ENCODE measurements at places on chromosomes 2 and 18.
A peak's percentile ranks its signal among the peaks of the same experiment; 100 is the strongest.

DNA sequence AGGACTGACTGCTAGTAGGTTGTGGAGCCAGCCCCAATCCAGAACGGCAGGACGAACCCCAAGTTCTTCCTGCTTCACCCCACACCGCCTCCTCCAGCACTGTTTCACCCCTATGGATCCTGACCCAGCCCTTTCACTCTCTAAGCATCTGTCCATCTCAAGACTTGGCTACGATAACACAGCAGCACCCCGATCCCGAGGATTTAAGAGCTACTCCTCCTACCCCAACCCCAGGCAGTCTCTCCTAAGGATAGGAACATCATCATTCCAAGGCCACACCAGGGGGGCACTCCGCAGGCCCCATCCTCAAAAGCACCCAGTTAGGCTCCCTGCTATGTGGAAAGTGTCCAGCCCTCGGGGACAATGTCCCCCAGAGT lies 645 bp downstream of the KCTD18 start:
- DNase-seq, result peak; percentile 21

DNA sequence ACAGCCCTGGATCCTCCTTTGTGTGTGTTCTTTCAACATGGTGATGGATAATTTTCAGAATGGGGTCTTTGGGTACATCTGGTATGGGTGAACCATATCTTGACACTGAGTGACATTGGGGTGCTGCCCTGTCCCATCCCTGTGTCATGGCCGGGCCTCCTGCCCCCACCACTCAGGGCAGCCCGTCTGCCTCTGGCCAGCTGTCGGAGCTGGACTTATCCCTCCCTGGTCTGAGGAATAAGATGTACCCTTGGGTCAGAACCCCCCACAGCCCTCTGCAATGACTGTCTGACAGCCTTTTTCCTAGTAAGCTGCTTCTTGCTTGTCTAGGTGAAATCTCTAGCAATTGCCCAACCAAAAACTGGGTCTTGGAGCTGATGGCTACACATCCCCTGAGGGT lies 142.9 kb downstream of the SH3RF3 start:
- DNase-seq, result no peak

- no peak for DNase-seq
Observed at GRCh38 chr18:38353149-38353548, 787.6 kb upstream of the CELF4 start.

GRCh38 chr2:144759746-144760145 lies 239.8 kb upstream of the ZEB2 start:
- DNase-seq, result no peak

DNA sequence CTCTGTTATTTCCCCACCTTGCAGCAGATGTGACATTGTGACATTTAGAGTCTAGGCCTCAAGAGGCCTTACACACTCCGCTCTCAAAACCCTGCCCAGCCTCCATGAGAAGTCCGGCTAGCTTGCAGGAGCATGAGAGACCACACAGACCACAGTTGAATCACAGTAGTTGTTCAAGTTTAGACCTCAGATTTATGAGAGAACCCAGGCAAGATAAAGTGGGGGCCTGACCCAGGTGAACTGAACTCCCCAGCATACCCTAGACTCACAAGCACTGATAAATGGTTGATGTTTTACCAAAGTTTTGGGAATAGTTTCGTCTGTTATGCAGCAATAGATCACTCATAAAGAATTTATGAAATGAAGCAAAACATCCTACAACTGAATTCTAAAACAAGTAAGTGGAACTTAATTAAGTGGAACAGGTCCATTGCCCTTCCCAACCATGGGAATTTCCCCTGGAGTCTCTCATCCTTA lies 4.7 kb upstream of the STAT1 start:
- DNase-seq, result no peak

DNA sequence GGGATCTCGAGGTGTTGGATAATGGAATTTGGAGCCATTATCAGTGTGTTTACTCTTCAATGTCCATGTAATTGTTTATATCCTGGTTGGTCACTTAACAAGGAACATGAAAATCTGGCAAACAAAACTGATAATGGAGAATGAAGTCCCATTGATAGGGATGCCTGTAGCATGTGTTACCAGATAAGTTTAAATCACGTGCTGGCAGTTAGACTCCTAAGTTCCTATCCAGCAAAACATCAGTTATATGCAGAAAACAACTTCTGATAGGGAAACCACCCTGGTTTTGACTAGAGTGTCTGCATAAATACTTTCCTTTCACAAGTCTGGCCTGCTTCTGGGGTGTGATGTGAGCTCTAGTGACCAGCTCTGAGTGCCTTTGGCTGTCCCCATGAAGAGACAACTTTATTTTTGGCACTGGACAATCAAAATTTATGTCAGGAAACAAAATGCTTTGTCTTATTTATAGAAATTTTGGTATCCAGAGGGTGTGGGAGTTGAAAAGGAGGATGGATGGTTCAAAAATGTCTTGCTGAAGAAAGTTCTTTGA lies 82.0 kb downstream of the FHOD3 start:
- no peak for DNase-seq

GRCh38 chr2:144834998-144835633 lies 315.2 kb upstream of the ZEB2 start:
- no peak for DNase-seq

GRCh38 chr18:60698901-60699300 lies 326.3 kb upstream of the MC4R start:
- no peak for DNase-seq

DNA sequence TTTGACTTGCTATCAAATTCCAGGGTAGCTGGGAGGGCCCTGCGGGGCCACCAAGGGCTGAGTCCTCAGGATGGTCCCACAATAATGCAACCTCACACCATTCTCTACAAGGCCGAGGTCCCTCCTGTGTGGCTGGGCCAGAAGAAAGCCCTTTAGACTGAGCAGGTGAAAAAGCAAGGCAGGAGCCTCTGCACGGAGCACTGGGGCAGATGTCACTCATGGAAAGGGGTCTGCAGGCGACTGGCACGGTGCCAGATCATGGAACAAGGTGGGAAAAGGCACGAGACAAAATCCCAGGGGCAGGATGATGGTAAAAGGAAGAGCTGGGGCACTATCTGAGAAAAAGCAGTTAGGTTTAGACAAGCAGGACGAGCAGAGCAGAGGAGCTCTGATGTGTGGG lies 16.1 kb downstream of the HJURP start:
- DNase-seq, result no peak

DNA sequence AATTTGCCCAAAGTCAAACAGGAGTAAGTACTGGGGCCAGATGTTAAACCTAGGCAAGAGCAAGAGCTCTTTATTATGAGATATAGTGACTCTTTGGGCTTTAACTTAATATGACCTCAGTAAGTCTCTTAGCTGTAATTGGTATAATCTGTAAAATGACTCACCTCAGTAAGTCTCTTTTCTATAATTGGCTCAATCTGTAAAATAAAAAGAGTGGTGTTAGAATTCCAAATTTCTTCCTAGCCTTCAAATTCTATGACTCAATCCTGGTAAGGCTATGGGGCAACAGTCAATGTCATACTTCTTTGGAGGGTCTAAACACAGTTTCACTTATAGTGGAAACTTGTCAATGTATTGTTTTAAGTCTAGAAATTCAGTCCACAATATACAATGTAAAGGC lies 1608.9 kb upstream of the PIK3C3 start:
- DNase-seq, result no peak

GRCh38 chr2:24676493-24676892 lies 116.7 kb downstream of the PTRHD1 start:
- no peak for DNase-seq

DNA sequence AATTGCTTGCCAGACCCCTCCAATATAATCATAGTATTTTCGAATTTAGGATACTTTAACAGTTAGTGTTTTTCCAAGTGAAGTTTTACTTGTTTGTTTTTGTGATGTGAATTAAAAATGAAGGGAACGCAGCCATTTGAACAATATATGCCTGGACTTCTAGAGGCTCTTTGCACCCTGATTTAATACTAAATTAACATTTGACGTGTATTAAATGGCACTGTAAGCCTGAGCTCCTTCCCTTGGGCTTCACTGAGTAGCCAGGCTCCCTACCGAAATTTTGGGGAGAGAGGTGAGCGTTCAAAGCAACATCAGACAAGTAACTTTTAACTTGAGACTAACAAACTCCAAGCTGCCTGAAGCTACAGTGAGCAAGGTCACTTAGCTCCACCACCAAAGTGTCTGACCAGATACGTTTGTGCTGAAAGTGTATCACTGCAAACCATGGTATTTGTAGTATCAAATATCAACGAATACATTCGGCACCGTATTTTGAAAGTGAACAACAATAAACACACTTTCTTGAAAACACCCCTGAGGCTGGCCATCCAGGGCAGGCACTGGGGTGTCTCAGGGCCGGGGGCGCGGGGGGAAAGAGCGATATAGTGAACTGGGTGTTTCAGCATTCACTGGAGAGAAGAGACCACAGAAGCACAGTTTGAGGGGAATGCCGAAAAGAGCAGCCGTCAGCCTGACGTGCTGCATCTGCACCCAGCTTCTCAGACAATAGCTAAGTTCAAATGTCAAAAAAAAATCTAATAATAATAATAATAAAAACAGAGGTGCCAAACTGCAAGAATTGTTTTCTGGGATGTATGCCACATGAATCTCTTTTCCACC lies 7.7 kb upstream of the POU3F3 start:
- DNase-seq, result peak; percentile 67

- DNase-seq, result no peak
Observed at GRCh38 chr2:40751981-40752380, 300.1 kb upstream of the SLC8A1 start.

GRCh38 chr2:195612611-195613495 lies 44.2 kb upstream of the SLC39A10 start:
- no peak for DNase-seq

- no peak for DNase-seq
Observed at GRCh38 chr2:9945596-9945995, 5.9 kb upstream of the GRHL1 start.

DNA sequence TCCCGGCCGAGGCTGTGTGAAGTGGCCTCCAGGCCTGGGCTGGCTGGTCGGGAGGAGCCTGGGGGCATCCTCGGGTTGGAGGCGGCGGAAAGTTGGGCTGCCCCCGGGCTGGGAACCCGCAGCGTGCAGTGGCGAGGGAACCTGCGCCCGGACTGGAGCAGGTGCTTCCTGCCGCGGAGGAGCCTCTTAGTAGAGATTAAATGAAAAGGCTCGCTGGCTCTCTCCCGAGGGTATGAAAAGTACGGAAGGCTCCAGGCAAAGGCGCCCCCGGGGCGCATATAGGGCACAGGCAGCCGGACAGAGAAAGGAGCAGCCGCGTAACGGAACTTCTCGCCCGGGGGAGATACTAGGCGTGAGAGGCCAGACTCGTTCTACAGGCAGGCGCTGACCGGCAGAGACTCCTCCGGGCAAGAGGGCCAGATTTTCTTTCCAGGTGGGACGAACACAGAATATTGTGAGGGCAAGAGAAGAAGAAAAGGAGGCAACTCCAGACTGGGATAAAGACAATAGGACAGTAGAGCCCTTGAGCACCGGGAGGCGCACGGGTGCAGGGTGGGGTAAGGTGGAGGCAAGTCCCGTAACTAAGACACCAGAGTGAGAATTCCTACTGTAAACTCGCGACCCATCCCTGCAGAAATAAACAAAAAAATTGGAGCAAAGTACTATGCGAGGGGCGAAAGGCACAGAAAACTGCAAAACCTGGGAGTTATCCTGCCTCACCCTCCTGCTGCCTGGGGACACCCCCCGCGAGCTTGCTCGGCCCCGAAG lies 816 bp downstream of the CDH2 start:
- peak; percentile 48 for DNase-seq

- DNase-seq, result no peak
Observed at GRCh38 chr2:169384816-169385215, 22.5 kb upstream of the LRP2 start.

DNA sequence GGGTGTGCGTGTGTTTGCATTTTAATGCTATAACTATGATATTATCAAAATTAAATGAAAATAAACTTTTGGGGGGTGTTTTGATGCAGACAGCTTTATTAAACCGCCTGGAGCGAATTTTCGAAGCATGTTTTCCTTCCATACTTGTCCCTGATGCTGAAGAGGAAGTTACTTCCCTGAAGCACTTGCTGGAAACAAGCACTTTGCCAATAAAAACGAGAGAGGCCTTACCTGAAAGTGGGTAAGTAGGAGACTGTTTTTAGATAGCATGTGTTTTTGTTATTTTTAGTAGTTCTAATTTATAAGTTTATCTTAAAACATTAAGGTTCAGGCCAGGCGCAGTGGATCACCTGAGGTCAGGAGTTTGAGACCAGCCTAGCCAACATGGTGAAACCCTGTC lies 43.3 kb downstream of the AFTPH start:
- no peak for DNase-seq

DNA sequence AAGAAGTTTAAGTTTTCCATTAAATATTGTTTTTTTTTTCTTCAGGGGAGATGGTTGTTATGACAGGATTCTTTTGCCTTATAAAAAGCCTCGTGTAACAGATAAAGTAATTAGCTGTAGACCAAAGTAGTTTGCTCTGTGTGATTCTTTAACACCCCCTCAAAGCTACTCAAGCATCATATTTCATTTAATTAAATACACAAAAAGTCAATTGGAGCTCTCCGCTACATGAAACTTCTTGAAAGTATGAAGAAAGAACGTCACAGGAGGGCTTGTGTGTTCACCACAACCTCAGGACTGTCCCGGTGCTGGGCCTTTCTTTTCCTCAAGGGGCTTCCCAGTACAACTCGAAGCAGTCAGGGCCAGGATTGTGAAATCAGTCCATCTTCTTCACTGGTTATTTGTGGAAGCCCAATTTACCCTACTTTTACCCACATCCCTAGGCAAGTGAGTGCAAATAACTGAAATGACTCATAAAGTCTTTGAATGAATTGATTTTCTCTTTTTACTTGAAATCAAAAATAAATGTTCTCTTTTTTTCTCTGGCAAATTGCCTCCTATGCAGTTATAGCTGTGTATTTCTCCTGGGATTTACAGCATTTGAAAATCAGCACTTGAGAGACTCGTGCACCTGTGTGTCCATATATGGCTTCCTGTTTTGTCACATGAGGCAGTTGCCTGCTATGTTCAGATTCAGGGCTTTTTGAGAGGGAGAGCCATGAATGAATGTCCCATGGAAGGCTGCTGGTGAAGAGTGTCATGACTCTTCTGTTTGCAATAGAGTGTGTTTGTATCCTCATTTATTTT lies 48.6 kb downstream of the LINC00305 start:
- DNase-seq, result no peak

DNA sequence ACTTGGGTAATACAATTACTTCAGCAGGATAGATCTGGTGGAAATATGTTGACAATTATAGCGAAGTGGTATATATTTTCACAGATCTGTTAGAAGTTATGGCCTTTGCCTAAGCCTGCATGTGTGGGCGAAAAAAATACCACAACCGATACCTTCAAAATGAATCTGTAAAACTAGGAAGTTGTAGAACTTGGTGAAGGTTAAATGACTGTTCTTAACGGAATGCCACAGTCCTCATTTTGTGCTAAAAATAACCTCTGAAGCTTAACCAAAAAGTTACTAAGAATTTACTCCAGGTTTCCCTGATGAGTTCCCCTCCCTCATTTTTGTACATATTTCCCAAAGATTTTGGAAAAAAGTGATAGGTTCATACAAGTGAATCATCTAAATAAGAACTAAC lies 550.7 kb downstream of the THSD7B start:
- DNase-seq, result no peak

DNA sequence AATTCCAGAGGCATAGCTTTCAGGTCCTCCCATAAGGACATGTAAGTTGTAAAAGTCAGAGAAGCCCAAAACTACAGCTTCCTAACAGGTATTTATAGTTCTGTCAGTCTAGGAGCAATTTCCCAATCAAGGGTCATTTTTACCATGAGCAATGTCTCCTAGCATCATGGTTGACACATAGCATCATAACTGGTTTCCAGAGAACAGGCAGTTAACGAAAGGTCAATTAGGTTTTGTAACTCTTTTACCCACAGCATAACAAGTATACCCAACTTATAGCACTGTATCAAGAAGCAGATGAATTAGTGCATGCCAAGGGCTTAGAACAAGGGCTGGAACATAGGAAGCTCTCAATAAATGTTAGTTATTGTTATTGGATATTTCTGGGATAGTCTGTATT lies 110.1 kb downstream of the MREG start:
- no peak for DNase-seq

All from globus pallidus (tissue), 1 donor.